Activated CD8-positive, alpha-beta memory T cell treated with anti-CD3 and anti-CD28 coated beads for 1 hour (primary cell): ENCODE measurements at places on chromosomes 3 and 15.

GRCh38 chr15:91572110-91572509, 281.4 kb upstream of the SLCO3A1 start:
- DNase-seq: no peak

GRCh38 chr3:71543371-71544016, 40.0 kb downstream of the FOXP1 start:
- no peak for DNase-seq

- DNase-seq: no peak
Observed at GRCh38 chr3:186094271-186094670, 14.6 kb downstream of the ETV5 start.

DNA sequence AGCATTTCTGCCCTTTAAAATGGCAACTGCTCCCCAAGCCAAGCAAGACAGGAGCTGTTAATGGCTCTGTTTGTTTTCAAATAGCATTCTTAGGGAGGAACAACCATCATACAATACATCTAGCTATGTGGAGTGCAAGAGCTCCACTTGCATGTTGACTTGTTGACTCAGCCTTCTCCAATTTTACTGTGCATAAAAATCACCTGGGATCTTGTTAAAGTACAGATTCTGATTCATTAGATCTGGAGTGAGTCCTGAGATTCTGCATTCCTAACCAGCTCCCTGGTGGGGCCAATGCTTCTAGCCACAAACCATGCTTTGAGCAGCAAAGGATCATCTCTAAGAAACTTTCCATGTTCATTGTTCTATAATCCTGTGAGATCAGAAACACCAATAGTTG, 171.4 kb downstream of the THRB start:
- DNase-seq: no peak

GRCh38 chr15:89912674-89913396, at the start of gene ARPIN:
ARPIN (minus strand) TSS chr15:89912952; CDS start chr15:89912835, 117 bp downstream.
- DNase-seq: no peak

DNA sequence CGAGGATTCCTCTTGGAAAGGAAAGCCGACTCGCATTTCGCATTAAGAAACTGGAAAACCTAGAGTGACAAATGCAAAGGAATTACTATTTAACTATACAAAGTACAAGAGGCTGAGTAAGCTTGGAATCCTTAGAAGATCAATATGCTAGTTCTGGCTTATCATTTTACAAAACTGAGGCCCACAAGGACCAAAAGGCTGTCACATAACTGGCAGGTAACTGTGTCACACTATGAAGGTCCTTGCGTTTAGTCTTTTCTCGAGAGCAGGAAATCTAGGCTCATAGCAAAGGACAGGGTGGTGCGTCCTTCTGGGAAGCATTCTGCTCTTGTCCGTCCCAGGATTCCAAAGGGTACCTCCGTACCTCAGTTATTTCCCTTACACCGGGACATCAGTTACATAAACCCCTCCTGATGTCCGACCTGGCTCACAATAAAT, 629 bp downstream of the RPL24 start:
- no peak for DNase-seq
